Umbilical cord (tissue), 2 donors: ENCODE measurements at places on chromosomes 5 and 9. TPM values are rescaled to one million over a fixed set of nuclear protein-coding genes. Genes with fewer than 3 reads are reported as not detected.

GRCh38 chr5:80097451-80097850 is 62.3 kb downstream of the THBS4 start:
- DNase-seq, result no peak

DNA sequence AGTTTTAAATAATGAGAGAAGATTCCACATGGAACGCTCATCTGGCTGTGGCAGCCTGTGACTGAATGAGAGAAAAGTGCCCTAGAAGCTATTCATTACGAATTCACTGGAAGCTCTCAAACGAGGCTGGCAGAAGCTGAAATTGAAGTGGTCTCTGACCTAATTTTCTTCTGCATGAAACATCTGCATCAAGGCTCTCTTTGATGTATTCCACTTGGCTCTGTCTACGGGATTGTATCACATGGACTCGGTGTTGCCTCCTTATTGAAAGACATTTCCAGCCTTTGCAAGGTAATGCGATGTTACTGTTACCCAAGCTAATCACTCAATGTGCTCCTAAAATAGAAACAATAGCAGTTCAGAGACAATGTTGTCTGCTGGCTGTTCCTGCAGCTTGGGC is 246.9 kb upstream of the ZNF462 start:
- no peak for DNase-seq

- DNase-seq, result no peak
Measured at GRCh38 chr9:130382636-130383349, 62.0 kb upstream of the ASS1 start.

DNA sequence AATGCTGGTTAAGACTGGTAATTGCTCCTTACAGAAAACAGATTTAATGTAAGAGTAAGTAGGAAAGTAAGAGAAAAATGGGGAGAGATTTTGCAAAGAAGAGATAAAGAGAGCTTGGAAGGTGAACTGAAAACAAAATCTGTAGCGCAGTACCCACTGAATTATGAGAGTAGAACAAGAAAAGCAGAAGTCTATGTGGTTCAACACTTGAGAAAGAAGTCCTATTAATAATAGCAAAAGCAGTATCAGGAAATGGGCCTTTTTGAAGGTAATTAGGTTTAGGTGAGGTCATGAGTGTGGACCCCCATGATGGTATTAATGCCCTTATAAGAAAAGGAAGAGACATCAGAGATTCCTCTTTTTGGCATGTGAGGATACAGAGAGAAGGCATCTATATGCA is 460.6 kb downstream of the CETN3 start:
- no peak for DNase-seq

GRCh38 chr9:85230081-85230480 is 511.7 kb downstream of the AGTPBP1 start:
- DNase-seq, result no peak

- no peak for DNase-seq
Measured at GRCh38 chr9:847505-847904, 6.0 kb downstream of the DMRT1 start.

Gene C9
- 0.24 TPM for total RNA-seq

- no peak for DNase-seq
Measured at GRCh38 chr5:54571462-54571861, 53.9 kb downstream of the SNX18 start.

Gene TAS2R1
- total RNA-seq, result 0.72 TPM

DNA sequence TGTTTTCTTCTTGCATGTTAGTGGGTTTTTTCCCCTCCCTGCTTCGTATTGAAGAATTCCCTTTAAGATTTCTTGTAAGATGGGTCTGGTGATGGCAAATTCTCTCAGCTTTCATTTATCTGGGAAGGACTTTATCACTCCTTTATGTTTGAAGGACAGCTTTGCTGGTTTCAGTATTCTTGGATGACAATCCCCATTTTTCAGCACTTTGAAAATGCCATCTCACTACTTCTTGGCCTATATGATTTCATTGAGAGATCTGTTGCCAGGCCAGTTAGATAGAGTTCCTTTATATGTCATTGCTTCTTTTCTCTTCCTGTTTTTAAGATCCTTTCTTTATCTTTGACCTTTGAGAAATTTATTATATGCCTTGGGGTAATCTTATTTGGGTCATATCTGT is 106.3 kb downstream of the KDM4C start:
- DNase-seq, result no peak

GRCh38 chr5:99334936-99335335 is 406.1 kb upstream of the CHD1 start:
- no peak for DNase-seq

Gene CRB2
- total RNA-seq, result 0.72 TPM

GRCh38 chr5:53928641-53929040 is 368.2 kb downstream of the NDUFS4 start:
- no peak for DNase-seq

GRCh38 chr9:92064711-92065110 is 50.5 kb downstream of the SPTLC1 start:
- no peak for DNase-seq

DNA sequence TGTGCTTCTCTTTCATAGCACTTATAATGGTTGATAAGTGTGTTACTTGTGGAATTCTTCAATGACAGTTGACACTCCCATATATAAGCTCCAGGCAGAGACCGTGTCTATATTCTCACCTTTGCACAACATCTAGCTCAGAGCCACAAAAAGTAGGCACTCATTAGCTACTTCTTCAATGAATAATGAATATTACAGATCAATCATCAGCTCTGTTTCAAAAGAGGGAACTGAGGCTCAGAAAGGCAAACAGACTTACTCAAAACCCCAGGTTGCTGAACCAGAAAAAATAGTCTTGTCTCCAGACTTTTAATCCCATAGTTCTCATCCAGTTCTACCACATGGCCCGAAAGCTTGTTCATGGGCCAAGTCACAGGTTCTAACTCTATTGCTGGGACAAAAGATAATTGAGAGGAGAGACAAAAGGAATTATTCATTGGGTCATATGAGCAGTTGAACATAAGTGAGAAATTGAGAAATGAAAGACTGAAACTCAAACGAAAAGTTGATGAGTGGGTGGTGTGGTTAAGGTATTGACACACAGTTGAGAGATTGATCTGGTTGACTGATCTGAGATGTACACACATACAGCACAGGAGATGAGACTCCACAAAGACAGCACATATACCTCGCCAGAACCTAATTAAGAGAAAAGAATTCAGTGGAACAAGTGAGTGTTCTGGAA is 381.6 kb downstream of the EFNA5 start:
- no peak for DNase-seq

GRCh38 chr9:73806876-73807275 is 655.2 kb downstream of the ANXA1 start:
- no peak for DNase-seq

Gene TNC
- 437 TPM for total RNA-seq

DNA sequence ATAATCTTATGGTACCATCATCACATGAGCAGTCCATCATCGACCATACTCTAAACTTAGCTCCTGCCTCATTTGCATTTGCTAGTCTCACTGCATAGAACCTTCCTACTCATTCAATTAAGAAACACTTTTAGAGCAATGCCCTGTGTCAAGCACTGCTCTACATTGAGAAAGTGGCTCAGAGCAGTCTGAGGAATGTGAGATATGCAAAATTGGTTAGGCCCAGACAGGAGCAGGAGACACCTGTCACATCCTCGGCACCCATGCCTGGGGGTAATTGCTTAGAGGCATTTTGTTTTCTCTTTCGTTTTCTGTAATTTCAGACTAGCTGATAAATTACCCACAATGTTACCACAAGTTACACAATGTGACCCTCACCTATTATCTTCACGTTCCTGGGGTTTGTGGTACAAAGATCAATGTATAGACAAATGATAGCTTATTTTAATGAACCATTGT is 4.9 kb upstream of the RARS1 start:
- DNase-seq, result no peak

GRCh38 chr9:22265038-22265437 is 181.6 kb upstream of the DMRTA1 start:
- DNase-seq, result no peak

Gene OTULINL
- total RNA-seq, result 3.1 TPM

Gene ADAMTS19
- 40.4 TPM for total RNA-seq

DNA sequence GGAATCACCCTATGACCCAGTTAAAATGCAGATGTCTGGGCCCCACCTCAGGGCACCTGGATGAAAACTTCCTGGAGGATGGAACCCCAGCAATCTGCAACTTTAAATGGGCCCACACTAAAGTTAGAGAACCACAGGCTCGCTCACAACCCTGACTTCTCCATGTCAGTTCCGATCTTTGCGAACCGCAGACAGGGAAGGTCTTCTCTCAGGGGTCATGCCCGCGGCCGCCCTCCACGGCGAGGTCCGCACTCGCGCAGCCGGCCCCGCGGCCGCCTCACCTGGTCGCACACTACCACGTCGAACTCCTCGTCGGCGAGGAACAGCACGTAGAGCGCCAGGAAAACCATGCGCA is 499 bp downstream of the ALG2 start:
- no peak for DNase-seq

- no peak for DNase-seq
Measured at GRCh38 chr5:68459093-68459809, 243.7 kb downstream of the PIK3R1 start.

Gene LHX6
- 0.72 TPM for total RNA-seq

Gene NPR2
- total RNA-seq, result 15.9 TPM

Gene CACNA1B
- total RNA-seq, result under 0.01 TPM

GRCh38 chr5:57298985-57299491 is 125.2 kb downstream of the GPBP1 start:
- DNase-seq, result peak; percentile 81

- DNase-seq, result no peak
Measured at GRCh38 chr5:156312897-156313694, 13.9 kb upstream of the SGCD start.

DNA sequence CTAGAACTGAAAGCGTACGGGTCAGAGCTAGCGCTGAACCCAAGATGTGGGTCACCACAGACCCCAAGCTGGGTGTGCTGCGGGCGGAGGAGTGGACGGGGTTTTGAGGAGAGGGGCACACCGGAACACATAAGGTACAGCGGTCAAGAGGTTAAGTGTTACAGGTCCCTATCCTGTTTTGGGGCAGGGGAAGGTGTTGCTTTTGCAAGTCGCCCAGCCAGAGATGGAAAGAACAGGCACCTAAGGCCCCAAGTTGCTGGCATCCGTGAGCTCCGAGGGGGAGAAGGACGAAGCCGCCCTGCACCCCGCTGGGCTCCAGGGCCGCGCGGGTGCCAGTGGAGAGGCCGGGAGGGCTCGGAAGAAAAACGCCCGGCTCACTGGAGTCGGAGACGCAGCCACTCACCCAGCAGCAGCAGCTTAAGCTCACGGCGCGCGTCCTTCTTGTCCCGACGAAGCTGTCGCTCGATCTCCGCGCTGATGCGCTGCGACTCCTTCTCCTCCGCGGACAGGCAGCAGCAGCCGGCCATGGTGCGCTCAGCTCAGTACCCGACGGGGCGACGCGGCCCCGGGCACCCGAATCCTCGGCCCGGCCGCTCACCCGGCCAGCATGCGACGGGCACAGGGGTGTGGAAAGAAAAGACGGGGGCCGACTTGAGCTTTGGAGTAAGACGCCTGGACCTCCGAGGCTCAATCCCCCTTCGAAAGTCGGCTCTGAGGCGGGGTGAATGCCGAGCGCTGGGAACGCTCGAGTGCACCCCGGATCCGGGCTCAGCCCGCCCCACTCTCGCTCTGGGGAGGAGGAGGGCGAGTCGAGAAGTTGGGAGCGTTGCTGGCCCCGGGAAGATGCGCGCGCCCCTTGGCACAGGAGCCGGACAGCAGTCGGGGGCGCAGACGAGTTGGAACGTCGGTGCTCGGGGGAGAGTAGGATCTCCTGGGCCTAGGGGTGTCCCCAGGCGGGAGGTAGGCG is 572 bp downstream of the GNA14 start:
- DNase-seq, result peak; percentile 13

Gene OR1Q1
- 9.6 TPM for total RNA-seq

Gene STING1
- 26.2 TPM for total RNA-seq

Gene LHX3
- 0.24 TPM for total RNA-seq

Gene IFNA13
- 8.2 TPM for total RNA-seq

- peak; percentile 69 for DNase-seq
Measured at GRCh38 chr5:78501411-78502352, 141.3 kb downstream of the SCAMP1 start.

GRCh38 chr5:15850939-15851341 is 328.7 kb downstream of the MARCHF11 start:
- peak; percentile 39 for DNase-seq

GRCh38 chr9:35681341-35682002 is 7.7 kb downstream of the CA9 start:
- DNase-seq, result no peak

DNA sequence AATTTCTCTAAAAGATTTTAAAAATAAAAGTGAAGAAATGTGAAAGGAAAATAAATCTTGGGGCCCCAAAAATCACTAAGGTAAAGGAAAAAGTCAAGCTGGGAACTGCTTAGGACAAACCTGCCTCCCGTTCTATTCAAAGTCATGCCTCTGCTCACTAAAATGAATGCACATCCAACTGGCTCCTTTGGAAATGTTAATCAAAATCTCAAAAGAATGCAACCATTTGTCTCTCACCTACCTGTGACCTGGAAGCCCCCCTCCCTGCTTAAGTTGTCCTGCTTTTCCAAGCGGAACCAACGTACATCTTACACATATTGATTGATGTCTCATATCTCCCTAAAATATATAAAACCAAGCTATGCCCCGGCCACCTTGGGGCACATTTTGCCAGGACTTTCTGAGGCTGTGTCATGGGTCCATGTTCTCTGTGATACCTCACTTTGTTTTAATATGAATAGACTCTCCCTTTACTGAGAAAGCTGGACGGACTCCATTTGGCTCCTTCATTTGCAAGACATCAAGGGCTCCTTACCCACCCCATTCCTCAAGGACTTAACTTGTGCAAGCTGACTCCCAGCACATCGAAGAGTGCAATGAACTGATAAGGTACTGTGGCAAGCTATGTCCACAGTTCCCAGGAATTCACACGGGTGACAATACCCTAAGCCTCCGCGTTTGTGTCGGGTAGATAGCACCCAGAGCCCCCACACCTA is 164.3 kb downstream of the SMC2 start:
- no peak for DNase-seq

GRCh38 chr5:119795768-119796167 is 166.4 kb downstream of the FAM170A start:
- peak; percentile 23 for DNase-seq

DNA sequence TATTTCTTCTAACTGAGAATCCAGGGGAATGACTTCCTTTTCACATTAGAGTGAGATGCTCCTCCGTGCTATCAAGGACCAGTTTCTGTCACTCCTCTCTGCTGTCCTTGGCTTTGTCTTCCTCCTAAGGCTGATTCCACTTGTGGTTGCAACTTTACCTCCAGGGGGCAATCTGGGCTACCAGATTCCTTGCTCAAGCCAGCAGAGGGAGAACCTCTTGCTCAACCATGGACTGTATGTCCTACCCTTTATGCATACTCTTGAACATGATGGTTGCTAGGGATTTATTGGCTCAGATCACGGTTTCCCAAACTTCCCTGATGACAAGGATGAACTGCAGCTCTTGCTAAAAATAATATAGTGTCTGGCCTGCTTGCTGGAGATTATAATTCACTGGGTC is 24.0 kb downstream of the NNT start:
- DNase-seq, result no peak

DNA sequence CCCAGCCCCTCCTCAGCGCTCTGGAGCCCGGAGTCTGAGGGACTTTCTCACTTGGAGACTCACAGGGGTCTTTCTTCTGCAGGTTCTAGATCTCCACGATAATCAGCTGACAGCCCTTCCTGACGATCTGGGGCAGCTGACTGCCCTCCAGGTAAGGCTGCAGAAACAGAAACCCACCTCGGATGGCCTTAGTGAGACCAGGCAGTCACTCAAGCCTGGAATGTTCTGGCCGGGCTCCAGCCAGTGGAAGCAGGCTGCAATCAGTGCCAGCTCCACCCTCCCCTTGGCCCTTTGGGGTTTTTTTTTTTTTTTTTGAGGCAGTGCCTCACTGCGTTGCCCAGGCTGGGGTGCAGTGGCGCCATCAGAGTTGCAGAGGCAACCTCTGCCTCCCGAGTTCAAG is 7.6 kb downstream of the LRSAM1 start:
- DNase-seq, result no peak
